ENCODE measurements at places on chromosomes 5 and 9.

DNA sequence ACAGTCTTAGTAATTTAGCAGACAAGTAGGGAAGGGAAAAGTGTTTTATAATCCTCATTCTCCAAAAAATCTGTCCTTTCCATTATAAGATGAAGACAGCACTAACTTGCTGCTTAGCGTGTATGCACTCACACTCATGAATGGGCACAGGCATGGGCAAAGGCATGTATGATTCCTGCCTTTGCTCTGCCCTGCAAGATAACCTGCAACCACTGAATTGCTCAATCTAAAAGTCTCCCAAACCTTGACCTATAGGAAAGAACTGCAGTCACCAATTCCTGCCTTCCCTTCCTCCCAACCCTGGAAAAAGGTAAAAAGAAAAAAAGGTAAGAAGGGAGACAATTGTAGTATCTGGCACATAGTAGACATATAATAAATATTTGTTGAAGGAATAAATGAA, 40.8 kb downstream of the ELL2 start:
- no peak for DNase-seq

GRCh38 chr9:444528-444927, 229.9 kb downstream of the DOCK8 start:
- no peak for DNase-seq

DNA sequence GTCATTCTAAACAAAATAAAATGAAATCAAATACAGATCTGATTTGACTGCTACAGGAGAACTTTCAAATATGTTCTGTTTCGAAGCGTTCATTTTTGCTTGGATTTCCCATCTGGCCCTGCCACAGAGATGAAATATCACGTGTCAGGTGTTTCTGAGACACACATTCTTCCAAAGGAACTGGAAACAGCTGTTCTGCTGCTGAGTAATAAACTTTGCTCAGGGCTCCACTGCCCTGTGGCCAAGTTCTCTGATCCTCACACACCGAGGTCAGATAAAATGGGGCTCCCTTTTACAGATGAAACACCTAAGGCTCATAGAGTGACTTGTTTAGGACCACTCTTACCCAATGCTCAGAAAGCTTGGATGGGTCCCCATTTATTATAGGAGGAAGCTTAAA, 42.5 kb downstream of the FRMPD1 start:
- DNase-seq: no peak

GRCh38 chr9:20353931-20354652, 268.2 kb downstream of the MLLT3 start:
- DNase-seq: no peak

DNA sequence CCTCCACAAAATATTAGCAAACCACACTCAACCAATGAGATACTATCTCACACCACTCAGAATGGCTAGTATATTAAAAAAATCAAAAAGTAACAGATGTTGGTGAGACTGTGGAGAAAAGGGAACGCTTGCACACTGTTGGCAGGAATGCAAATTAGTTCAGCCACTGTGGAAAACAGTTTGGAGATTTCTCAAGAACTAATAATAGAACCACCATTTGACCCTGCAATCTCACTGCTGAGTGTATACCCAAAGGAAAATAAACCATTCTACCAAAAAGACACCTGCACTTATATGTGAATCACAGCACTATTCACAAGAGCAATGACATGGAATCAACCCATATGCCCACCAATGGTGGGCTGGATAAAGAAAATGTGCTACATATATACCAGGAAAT, 393.5 kb downstream of the PDE4D start:
- DNase-seq: no peak

GRCh38 chr5:174849426-174849825, 125.0 kb downstream of the MSX2 start:
- peak; percentile 28 for DNase-seq

DNA sequence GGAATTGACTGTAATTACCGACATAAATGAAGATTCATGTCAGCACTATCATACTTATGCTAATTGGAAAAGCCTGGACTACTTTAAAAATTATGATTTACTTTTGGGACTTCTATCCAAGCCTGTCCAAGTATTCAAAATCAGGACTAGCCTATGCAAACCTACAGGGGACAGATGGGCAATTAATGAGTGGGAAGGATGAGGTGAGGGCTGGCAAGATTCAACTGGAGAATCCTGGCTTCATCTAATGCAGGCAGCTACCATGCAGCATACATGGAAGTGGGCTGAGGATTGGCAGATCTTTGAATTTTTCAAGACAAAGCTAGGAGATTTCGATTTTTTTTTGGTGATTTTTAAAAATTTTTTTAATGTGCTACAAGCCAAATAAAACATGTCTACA, 532.6 kb downstream of the CSNK1G3 start:
- DNase-seq: no peak

GRCh38 chr5:79122973-79123372, 11.4 kb downstream of the BHMT start:
- DNase-seq: no peak

- DNase-seq: no peak
Measured at GRCh38 chr5:143976055-143976454, 164.1 kb downstream of the HMHB1 start.

DNA sequence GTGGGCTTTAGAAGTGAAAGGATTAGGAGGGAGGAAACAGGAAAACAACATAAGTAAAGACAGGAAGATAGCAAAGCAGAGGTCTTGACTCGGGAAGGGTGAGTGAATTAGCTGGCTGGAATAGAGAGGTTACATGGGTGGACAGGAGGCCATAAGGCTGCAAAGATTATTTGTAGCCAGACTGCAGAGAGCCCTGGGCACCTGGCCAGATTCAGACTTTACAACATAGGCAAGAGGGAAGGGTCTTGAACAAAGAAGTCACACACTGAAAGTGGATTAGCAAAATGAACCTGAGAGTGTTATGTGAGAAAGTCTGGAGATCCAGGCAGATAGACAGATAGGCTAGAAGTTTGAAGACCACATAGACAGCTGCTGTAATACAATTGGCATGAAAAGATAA, 29.7 kb upstream of the CER1 start:
- no peak for DNase-seq

GRCh38 chr9:109805050-109805449, 25.1 kb downstream of the PALM2AKAP2 start:
- DNase-seq: no peak

DNA sequence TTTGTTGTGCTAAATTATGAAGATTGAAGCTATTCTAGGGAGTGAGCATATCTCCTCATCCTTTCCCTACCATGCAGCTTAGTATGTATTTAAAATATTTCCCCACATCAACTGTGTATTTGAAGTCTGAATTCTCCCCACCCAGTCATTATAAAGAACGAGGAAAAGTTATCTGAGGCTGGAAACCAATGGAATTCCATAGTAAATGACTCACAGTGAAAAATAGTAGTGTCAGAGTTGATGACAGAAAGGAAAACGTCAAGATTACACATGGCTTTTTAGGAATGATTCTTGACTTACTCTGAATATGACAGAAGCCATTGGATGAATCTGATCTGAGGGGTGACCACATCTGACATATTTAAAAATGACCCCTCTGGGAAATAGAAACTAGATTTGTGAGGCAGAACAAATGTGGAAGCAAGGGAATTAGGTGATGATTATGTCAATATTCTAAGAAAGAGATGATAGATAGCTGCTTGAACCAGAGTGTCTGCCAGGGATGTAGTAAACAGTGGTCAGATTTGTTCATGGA, 1768.9 kb upstream of the CDH9 start:
- DNase-seq: no peak

DNA sequence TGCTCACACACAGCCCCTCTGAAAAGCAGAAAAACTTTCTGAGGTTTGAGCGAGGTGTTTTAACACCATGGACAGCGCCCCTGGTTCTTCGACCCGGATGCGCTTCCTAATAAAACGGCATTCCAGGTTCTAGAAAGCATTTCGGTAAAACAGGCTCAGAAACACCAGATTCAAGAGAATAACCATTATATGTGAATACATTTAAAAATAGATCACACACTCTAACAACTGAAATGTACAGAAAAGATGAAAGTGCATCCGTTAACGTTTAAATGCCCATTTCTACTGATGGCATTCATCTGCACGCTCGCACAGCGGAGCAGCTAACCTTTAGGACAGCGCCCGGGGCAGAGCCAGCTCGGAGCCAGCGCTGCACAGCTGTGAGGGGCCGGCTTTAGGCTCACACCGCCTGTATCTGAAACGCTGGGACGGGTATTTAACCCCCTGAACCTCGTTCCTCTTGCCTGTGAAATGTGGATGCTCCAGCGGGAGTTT, 26.3 kb upstream of the TENT4A start:
- DNase-seq: no peak

GRCh38 chr5:89584339-89584956, 701.5 kb upstream of the MEF2C start:
- DNase-seq: no peak

DNA sequence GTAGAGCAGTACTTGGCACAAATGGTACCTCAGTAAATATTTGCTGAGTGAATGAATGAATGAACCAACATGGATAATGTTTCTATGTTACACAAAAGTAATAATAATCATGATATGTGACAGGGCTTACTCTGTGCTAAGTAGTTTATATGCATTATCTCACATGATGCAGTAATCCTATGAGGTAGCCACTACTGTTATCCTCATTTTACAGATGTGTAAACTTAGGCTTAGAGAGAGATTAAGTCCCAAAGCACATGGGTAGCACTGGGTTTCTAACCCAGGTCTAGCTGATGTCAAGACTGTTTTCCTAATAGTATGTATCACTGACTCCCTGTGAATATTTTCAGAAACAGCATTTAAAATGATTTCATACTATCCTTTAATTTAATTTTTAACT, 44.1 kb upstream of the VDAC1 start:
- no peak for DNase-seq

DNA sequence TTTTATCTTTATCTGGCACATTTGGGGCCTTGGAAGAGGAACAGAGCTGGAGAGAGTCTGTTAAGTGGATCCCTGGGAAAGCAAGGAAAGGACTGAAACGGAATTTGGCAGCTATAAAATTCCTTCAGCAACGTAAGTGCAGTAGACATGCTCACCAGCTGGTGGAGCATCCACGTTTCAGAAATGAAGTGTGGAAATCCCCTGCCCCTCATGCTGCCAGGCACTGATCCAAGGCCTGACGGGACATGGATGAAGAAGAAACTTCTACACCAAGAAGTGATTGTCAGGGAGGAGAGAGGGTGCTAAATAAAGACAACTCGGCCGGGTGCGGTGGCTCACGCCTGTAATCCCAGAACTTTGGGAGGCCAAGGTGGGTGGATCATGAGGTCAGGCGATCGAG, 209.3 kb downstream of the ROR2 start:
- DNase-seq: no peak

DNA sequence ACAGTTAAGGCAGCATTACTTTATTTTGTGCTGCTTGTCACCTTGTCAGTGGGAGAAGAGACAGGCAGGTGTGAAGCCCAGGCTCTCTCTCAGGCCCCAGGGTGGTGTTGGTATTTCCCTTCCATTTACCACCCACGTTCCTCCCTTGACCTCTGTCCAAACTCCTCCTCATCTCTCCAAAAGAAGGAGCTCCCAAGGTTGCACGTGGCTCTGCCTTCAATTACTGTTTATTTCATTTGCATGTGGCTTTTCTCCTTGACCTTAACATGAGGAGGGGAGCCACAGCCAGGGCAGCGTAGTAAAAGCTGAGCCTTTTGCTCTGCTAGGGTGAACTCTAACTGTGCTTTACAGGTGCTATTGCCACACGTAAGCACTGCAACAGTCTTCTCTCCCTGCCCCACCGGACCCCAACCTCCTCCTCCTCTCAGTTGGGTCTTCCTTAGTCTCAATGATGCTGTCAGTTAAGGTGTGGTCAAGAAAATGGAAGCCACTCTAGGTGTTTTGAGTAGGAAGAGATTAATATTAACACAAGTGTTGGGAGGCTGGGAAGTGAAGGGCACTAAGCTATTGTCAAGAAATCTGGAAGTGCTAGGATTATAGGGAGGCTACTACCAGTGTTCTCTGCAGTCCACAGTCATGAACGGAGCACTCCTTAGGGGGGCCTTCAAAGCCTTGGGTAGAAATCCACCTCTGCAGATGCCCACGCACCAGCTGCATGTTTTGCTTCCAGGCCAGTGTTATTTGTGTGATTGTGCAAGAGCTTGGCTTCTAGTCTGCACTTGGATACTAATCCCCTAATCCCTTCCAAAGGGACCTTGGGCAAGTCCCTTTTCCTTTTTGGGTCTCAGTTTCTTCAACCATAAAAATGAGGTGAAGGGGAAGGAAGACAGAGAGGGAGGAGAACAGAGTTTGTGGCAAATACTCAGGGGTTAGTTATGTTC, 3.9 kb upstream of the ALDH1B1 start:
- DNase-seq: no peak

GRCh38 chr9:135587658-135588057, 26.1 kb downstream of the PAEP start:
- no peak for DNase-seq

DNA sequence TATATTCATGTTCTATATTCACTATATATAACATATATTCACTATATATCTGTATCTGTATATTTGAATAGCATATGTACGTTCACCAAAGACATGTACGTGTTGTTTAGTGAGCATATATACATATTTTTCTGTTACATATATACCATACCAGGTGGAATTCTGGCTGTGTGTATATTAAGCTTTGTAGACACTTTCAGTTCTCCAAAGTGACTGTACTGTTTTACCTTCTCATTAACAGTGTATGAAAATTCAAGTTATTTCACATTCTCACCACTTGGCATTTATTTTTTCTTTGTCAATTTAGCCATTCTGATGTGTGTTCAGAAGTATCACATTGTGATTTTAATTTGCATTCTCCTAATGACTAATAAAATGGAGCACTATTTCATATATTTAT, 52.2 kb downstream of the DROSHA start:
- DNase-seq: no peak

GRCh38 chr5:126981701-126982100, 48.7 kb downstream of the MARCHF3 start:
- no peak for DNase-seq
